ENCODE measurements at places on chromosomes 11 and 22. TPM values are rescaled to one million over a fixed set of nuclear protein-coding genes. Genes with fewer than 3 reads are reported as not detected.

P2RY2 gene
- polyA plus RNA-seq = 50.9 TPM

DNA sequence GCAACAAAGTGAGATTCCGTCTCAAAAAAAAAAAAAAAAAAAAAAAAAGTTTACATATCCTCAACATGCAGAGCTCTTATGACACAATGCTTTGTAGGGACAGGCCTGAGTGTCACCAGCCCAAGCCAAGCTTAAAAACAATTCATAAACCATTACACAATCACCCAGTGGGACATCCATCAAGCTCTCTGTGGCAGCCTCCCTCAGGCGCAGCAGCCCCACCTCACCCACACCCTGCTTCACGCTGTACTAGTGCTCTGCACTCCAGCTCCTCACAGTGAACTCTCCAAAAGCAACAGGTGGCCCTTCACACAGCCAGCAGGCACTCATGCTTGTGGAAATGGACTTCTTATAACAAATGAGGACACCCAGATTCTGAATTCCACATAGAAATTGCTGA lies 3.5 kb upstream of the FOXRED2 start:
- peaks cover 5% of the 10 kb centered on the region for H3K4me1 ChIP-seq
- peaks cover 56% of the 10 kb centered on the region for H3K36me3 ChIP-seq
- H3K27me3 ChIP-seq = no peaks in the 10 kb centered on the region
- no peak for DNase-seq
- H3K4me3 ChIP-seq = no peak overlapping the region

DNA sequence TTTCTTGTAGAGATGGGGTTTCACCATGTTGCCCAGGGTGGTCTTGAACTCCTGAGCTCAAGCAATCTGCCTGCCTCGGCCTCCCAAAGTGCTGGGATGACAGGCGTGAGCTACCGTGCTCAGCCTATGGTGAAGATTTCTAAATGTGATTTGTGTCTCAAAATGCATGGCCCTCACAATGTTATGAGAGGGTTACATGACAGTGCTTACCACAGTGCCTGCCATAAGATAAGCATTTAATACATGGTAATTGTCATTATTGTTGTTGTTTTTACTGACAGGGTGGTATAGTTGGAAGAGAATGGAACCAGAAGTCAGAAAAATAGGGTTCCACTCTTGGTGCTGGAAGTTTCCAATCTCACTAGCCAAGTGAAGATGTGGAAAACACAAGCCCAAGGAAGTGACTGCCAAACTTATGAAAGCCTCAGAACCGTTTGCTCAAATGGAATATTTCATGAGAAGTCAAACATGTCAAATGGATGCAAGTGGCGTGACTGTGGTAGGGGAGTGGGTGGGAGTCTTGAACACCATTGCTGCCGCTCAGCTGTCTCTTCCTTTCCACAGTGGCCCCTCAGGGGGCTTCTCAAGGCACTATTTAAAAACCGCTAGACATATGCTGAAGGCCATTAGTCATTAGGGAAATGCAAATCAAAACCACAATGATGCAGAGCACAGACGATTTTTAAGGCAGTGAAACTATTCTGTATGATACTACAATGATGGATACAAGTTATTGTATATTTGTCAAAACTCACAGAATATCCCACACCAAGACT lies 29.1 kb upstream of the LMO2 start:
- H3K27ac ChIP-seq = no peak overlapping the region
- no peaks in the 10 kb centered on the region for H3K27me3 ChIP-seq
- H3K4me3 ChIP-seq = no peak overlapping the region
- H3K36me3 ChIP-seq = no peaks in the 10 kb centered on the region

VSTM5 gene
- polyA plus RNA-seq = 0.01 TPM

DNA sequence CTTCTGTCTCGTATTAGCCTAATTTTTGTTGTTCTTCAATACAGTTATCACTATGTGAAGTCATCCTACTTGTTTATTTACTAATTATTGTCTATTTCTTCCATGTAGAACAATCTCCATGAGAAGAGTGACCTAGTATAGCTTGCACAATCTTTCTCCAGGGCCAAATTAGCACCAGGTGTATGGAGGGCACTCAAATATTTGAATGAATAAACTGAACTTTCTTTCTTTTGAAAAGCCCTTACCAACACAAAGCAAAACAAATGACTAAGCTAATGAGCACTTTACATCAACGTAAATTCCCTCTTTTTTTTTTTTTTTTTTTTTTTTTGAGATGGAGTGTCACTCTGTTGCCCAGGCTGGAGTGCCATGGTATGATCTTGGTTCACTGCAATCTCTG lies 34.2 kb downstream of the ABTB2 start:
- H3K4me1 ChIP-seq = peaks cover 52% of the 10 kb centered on the region
- H3K36me3 ChIP-seq = no peaks in the 10 kb centered on the region
- no peaks in the 10 kb centered on the region for H3K27me3 ChIP-seq
- H3K27ac ChIP-seq = no peak overlapping the region

DNA sequence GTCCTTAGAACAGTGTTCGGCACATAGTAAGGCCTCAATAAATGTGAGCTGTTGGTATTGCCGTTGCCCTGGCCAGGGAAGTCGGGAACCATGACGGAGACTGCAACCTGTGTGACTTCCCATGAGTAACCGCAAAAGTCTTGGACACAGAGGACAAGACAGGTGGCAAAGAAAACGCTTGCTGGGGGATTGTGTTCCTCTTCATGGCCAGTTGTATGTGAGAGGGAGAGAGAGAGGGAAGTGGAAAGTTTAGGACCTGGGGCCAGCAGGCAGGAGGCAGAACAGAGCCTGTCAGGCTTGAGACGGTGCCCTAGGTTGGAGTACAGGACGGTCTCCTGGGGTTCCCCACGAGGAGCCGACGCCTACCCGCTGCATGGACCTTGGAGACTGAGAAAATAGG lies 90.2 kb downstream of the CEP164 start:
- H3K4me1 ChIP-seq = no peaks in the 10 kb centered on the region
- no peaks in the 10 kb centered on the region for H3K27me3 ChIP-seq
- H3K4me3 ChIP-seq = no peak overlapping the region

- H3K4me1 ChIP-seq = peaks cover 23% of the 10 kb centered on the region
- no peaks in the 10 kb centered on the region for H3K27me3 ChIP-seq
- no peak overlapping the region for H3K27ac ChIP-seq
- H3K36me3 ChIP-seq = no peaks in the 10 kb centered on the region
Measured at GRCh38 chr11:35798983-35799382, 136.4 kb downstream of the TRIM44 start.

DNA sequence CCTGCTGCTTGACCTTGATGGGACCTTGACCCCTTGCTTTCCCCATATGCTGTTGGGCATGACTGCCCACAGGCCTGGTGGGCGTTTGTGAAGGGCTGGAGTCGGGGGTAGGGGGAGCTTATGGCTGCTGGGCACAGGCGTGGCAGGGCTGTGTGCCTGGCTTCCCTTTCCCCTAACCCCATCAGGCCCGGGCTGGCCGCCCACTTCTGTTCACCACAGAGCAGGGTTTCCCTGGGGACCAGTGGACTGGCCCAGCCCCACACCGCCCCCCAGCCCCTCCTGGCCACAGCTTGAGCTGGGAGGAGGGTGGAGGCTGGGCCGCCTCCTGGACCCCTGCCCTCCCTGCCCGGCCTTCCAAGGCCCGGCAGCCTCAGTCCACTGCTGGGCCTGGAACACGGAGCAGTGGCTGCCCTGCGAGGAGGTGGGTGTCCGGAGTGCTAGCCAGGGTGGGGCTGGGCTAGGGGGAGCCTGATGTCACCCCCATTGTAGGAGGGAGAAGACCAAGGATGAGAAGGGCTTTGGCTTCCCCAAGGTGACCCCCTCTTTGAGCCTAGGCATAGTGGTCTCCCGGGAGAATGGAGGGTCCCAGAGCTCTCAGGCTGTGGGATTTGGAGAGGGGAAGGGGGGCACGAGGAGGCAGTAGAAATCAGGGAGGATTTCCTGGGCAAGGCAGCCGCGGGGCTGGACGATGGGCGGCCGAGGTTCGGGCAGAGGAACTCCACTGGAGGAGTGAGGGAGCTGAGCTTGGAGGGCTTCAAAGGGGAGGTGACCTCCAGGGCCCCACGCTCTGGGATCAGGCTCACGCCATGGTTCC lies at the start of gene AIFM3:
AIFM3 (plus strand) TSS at position 373 of the 814 bp plus-strand sequence. CDS start 690 bp downstream, outside the sequence.
- no peaks in the 10 kb centered on the region for H3K36me3 ChIP-seq
- H3K27me3 ChIP-seq = peaks cover 14% of the 10 kb centered on the region
- no peak within 1 kb of the TSS for H3K27ac ChIP-seq
- no peak within 1 kb of the TSS for H3K4me3 ChIP-seq
- no peak for DNase-seq

DNA sequence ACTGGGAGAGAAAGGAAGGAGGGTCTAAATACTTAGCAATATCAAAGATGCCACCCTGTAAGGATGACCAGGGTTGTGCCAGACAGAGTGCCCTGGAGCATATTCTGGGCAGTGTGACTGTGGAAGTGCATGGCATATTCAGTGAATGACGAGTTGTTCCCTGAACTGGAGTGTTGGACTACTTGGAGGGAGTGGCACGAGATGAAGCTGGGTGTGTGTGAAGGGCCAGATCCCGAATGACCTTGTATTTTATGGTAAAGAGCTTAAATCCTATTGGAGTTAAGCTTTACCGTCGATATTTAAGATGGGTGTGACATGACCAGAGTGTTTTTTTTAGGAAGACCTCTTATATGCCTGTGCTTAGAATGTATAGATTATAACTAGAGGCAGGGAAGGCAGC lies 48.8 kb downstream of the STIM1 start:
- H3K27me3 ChIP-seq = no peaks in the 10 kb centered on the region
- no peaks in the 10 kb centered on the region for H3K36me3 ChIP-seq
- H3K4me3 ChIP-seq = no peak overlapping the region
- H3K27ac ChIP-seq = peak overlapping the region; percentile 85
- peaks cover 80% of the 10 kb centered on the region for H3K4me1 ChIP-seq

GRCh38 chr11:14435717-14436512 lies 63.7 kb downstream of the COPB1 start:
- no peaks in the 10 kb centered on the region for H3K4me1 ChIP-seq
- H3K27me3 ChIP-seq = no peaks in the 10 kb centered on the region
- DNase-seq = no peak
- no peak overlapping the region for H3K4me3 ChIP-seq

WDR74 gene
- polyA plus RNA-seq = 121 TPM

- no peak overlapping the region for H3K27ac ChIP-seq
- H3K4me1 ChIP-seq = peaks cover 29% of the 10 kb centered on the region
- H3K27me3 ChIP-seq = no peaks in the 10 kb centered on the region
- peaks cover 48% of the 10 kb centered on the region for H3K36me3 ChIP-seq
- no peak for DNase-seq
- peak overlapping the region; percentile 84 for H3K4me3 ChIP-seq
Measured at GRCh38 chr11:62599901-62600300, 1.8 kb downstream of the MTA2 start.

DNA sequence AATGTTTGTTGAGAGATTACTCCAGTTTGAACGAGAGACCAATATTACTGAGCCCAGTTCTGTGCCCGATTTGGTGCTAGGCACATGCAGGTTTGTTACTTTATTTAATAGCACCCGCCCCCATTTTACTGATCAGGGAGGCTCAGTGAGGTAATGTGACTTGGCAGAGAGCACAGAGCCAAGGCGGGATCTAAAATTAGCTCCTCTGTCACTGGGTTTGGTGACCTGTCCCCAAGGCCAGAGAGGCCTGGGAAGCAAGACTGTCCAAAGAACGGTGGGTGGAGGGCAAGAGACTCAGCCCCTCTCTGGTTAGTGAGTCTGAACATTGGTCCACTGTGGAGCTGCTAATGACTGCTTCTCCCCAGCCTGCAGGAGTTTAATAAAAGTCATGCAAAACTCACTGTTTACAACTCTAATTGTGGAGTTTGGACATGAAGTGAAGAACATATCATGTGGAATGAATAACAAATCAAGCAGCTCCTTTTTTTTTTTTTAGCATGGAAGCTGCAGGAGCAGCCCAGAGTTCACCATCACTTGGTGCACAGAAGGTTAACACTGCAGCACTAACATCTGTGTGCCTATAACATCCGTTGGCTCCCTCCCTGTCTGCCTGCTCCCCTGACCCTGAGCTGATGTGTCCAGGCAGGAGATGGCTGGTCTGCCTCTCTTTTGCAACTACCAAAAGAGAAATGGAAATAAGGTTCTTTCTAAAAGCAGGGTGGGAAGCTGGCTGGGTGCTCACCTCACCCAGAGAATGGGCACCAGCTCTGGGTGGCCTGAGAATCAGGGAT lies 39.0 kb downstream of the CSNK2A3 start:
- H3K4me3 ChIP-seq = no peak overlapping the region
- peak overlapping the region; percentile 78 for H3K27ac ChIP-seq
- peaks cover 19% of the 10 kb centered on the region for H3K4me1 ChIP-seq
- peak; percentile 20 for DNase-seq
- no peaks in the 10 kb centered on the region for H3K27me3 ChIP-seq
- H3K36me3 ChIP-seq = no peaks in the 10 kb centered on the region

DNA sequence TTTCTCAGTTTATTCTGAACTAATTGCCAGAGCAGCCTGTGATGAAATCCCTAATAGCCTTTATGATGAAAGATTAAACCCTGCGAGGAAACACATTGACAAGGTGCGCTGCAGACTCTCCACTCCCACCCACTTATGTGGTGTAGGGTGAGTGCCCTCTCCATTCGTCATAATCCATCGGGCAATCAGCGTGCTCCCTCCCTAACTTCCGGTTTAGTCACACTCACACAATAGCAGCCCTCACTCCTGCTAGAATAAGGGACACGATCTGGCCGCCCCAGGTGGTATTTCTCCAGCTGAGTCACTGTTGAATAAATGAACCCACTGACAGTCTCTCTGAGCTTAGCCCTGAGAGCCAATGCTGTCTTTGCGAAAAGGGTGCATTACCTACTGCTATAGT lies 188.3 kb downstream of the OPCML start:
- H3K27me3 ChIP-seq = no peaks in the 10 kb centered on the region
- no peaks in the 10 kb centered on the region for H3K4me1 ChIP-seq
- no peaks in the 10 kb centered on the region for H3K36me3 ChIP-seq
- no peak for DNase-seq

FJX1 gene
- polyA plus RNA-seq = 8.0 TPM

GRCh38 chr11:103110391-103110790 lies 1.2 kb downstream of the DYNC2H1 start:
- no peak for DNase-seq
- no peaks in the 10 kb centered on the region for H3K36me3 ChIP-seq
- no peak overlapping the region for H3K27ac ChIP-seq
- H3K27me3 ChIP-seq = no peaks in the 10 kb centered on the region

B3GAT1 gene
- polyA plus RNA-seq = 0.03 TPM

- DNase-seq = no peak
- no peak overlapping the region for H3K4me3 ChIP-seq
- H3K27ac ChIP-seq = no peak overlapping the region
Measured at GRCh38 chr11:126679033-126679432, 321.5 kb downstream of the KIRREL3 start.

Measured in psoas muscle (tissue), 8 donors.